ENCODE measurements at places on chromosomes 5 and 9.
A peak's percentile ranks its signal among the peaks of the same experiment; 100 is the strongest.

- DNase-seq = peak; percentile 69
Observed at GRCh38 chr9:129936222-129936621, 101.0 kb downstream of the USP20 start.

- DNase-seq = no peak
Observed at GRCh38 chr5:140882591-140882899, 621 bp downstream of the PCDHA13 start.

GRCh38 chr9:94639061-94639998 is at the start of gene FBP1:
FBP1 (minus strand) TSS chr9:94639518; CDS start chr9:94639310, 208 bp downstream.
- DNase-seq = no peak

DNA sequence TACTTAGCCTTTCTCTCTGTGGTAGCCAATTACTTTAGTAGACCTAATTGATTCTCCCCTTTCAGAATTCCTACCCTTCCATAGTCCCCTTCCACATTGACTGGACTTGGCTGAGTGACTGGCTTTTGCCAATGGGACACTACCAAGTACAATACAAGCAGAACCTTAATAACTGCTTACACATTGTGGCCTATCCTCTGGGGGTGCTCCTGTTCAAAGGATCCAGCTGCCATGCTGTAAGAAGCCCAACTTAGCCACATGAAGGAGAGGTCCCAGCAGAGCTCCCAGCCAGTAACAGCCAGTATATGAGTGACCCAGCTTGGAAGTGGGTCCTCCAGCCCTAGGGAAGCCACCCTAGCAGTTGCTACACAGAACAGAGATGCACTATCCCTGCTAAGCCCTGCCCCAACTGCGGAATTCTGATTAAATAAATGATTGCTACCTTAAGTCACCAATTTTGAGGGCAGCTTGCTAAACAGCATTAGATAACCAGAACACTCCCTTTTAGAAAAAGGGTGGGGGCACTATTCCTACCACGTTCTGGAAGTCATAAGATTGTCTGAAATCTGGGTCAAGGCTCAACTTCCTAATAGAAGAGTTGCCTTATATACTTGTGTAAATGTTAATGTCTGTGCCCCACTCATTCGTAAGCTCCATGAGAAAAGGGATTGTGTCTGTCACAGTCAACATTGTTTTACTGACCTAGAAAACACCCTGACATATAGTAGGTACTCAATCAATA is 11.1 kb upstream of the APTX start:
- no peak for DNase-seq

DNA sequence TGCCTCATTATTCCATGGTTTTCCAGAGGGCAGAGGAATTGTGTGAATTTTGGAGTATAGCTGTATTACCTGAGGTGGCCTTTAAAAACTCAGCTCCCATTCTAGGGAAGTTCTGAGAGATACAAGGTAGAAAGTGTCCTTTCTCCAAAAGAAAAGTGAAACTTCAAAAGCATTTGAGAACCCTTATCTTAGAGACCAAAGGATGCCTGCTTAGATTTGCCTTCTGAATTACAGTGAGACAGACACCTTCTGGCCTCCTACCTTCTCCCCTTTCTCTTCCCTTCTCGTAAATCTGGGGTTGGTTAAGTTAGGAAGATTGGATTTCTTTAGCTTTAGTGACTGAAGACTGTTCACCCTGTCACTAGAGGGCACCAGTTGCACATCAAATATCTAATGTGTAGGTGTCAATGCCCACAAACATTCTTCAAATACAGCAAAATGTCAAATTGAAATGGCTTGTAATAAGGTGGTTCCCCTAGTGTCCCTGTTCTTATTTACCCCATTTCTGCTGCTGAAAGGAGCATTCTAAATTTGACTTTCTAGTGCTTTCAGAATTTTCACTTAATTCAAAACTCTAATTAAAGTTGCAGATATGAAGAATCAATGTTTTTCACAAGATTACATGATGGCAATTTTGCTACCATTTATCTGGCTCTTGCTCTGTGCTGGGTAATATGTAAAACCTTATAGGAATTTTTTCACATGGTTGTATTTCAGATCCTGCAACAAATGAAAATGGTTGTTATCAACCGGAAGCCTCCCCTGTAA is 46.7 kb downstream of the PRRC1 start:
- DNase-seq = no peak

DNA sequence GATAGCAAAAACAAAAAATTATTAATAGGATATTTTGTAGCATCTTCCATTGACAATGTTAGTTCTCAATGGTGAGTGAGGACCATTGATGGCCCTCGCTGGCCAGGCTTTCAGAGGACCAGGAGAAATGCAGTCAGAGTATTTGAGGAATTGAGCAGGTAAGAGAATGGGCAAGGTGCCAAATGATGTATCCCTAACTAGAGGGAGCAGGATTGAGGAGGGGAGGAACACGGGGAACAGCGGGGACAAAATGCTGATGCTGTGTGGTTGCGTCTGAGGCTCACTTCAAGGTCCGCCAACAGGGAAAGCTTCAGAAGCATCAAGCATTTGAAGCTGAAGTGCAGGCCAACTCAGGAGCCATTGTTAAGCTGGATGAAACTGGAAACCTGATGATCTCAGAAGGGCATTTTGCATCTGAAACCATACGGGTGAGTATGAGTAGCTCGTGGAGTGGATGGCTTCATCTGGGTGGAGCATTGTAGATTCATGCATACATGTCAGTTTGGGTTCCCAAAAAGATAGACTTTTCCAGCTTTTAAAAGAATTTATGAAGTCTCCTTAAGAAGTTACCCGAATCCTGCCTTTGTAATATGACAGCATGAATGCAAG is 16.2 kb downstream of the SPTAN1 start:
- DNase-seq = no peak

- no peak for DNase-seq
Observed at GRCh38 chr9:79824265-79824664, 252.5 kb downstream of the TLE4 start.

DNA sequence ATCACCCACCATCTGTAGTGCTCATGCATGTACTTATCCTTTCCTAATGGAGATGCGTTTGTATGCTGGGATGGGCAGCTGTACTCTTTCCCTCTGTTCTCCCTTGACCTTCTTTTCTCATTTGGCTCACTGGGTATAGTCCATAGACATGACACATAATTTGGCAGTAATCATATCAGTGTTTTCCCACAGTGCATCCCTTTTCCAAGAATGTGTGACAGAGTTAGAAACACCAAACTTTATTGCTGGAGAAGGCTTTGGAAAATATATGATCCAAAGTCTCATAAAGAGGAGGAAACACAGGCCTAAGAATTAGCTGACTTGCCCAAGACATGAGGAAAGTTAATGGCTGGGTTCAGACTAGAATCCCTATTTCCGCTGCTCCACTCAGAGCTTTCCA is 1233.4 kb upstream of the DMAC1 start:
- DNase-seq = no peak

GRCh38 chr5:88930335-88930734 is 47.4 kb upstream of the MEF2C start:
- DNase-seq = no peak

- DNase-seq = no peak
Observed at GRCh38 chr9:105148328-105149006, 96.0 kb upstream of the SLC44A1 start.

DNA sequence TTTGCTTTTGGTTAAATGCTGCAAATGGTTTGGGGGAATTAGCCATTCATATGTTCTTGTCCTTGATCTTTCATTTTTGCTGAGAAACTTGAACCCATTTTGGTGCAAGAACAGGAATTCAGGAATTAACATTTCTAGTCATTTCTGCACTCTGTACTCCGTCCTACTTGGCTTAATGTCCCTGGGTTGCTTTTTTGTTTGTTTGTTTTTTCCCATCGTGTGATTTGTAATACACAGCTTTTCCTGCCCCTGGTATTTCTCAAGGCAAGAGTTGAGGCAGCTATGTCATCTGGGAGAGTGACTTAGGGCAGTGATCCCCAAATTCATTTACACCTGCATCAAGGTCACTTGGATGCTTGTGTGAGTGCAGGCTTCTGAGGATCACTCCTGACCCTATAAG is 71.3 kb downstream of the IQGAP2 start:
- no peak for DNase-seq

GRCh38 chr9:126211441-126212074 is 115.1 kb upstream of the MVB12B start:
- DNase-seq = no peak

DNA sequence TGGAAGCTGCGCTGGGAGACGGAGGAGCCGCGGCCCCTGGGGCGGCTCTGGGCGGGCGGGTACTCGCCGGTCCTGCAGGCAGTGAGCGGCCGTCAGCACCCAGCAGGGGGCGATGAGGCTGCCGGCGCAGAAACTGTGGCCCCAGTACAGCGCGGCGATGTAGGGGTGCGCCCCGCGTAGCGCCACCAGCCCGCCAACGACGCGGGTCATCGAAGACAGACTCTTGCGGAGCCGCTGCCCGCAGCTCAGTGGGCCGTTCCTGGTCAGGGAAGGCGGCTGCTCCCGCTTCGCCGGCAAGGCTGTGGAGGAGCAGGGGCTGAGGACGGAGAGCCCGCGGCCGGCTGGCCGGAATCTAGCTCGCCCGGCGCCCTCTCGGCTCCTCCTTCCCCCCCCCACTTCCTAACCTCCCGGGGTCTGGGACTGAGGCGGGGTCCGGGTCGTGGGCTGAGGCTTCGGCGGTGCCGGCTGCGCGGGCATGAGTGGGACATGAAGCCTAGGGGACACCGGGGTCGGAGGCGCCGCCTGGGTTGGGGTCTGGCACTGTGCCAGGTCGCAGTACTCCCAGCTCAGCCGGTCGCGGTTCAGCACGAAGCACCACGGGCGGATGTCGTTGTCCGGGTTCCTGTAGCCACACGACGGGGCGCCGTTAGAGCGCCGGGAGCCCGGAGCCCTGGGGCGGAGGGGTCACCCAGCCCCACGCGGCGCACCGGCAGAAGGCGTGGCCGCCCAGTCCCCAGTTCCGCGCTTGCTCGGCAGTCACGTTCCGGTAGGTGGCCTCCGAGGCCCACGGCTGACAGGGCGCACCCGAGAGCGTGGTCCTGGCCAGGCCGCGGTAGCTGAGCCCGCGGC is 3.6 kb upstream of the PFN3 start:
- DNase-seq = peak; percentile 6

DNA sequence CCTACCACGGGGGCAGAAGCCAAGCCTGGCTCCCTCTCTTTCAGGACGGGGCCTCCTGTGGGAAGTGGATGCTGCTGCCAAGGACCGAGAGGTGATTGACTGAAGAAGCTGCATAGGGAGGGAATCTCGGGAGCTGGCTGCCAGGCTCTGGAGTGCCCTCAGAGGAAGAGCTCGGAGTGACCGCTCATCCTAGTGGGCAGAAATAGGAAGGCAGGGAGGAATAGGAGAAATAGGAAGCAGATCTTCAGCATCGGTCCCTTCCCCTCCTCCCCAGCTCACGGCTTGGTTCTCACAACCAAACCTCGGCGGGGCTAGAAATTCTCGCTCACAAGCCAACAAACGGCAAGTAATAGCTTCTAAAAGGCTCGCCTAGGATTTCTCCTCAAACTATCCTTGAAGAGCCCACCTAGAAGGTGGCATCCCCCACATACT is 159.9 kb upstream of the RAI14 start:
- DNase-seq = no peak

GRCh38 chr9:117374076-117374725 is 40.7 kb downstream of the ASTN2 start:
- DNase-seq = no peak

DNA sequence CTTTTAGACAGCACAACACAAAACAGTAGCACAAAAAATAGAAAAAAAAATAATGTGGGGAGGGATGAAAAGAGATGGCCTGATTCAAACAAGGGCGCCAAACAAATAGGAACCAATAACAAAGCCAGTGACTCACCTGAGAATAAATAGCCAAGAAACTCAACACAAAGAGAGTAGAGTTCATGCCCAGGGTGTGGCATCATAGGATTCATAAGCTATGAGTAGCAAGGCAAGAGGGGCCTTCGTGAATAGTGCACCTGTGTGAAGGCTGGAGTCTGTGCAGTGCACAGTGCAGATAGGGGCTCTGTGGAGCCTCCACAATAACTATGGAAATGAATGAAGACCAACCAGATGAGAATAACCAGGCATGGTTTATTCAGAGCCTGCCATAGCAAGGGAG is 541.7 kb downstream of the SPOCK1 start:
- DNase-seq = no peak

GRCh38 chr9:85401998-85402397 is 339.8 kb downstream of the AGTPBP1 start:
- DNase-seq = no peak

- DNase-seq = no peak
Observed at GRCh38 chr9:108835831-108836230, 20.0 kb downstream of the ACTL7B start.

GRCh38 chr9:115234094-115234493 is 116.1 kb upstream of the TNC start:
- no peak for DNase-seq

- no peak for DNase-seq
Observed at GRCh38 chr5:17305017-17305416, 87.6 kb downstream of the BASP1 start.

GRCh38 chr9:1490341-1491232 is 440.4 kb downstream of the DMRT2 start:
- no peak for DNase-seq

DNA sequence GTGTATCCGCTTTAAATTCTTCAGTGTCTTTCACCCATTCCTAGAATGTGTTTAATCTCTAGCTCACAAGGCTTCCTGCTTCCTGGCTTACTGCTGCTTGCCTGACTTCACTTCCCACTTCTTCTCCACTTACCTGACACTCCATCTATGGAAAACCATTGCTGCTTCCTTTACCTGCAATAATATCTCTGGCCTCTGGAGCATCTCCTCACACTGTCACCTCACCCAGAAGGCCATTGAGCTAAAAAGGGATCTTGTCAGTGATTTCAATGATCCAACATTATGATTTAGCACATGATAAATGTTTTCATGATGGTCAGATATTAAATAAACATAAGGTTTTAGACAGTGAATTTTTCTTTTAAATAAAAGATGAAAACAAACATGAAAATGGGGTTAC is 281.1 kb downstream of the MRPS30 start:
- DNase-seq = no peak

GRCh38 chr9:114285166-114285867 is 37.6 kb upstream of the ORM1 start:
- no peak for DNase-seq

DNA sequence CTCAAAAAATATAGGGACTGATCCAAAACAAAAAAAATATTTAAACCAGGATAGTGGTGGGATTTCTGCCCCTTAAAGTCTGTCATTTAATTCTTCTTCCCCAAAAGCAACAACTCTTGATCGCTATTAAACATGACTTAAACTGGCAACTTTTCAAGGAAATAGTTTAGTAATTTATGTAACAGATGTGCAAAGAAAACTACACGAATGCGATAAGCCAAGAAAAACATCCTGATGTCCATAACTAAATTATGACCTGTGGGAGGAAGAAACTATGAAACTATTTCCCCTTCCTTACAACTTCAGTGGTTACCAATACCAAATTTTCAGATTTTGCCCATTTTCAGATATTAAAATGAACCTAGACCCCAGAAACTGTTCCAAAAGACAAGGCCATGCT is 31.5 kb downstream of the CLINT1 start:
- DNase-seq = no peak

GRCh38 chr5:16437977-16438376 is 27.6 kb downstream of the ZNF622 start:
- no peak for DNase-seq

DNA sequence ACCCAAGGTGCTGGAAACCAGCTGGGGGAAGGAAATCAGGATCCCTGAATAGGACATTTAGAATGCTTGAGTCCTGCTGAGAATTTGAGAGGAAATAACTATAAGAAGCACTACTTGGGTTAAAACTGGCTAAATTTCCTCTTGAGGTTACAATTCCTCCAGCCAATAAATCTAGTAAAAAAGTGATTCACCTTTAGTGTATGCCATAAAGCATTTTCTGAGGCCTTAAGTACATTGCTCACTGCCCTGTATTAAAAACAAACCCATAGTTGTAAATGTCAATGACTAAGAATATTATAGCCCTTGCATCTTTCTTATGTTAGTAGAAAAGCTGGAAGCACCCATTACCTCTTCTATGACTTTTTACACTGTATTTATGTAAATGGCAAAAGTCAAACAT is 634.7 kb upstream of the ARRDC3 start:
- DNase-seq = no peak
